IMR-90 (cell line): ENCODE measurements at places on chromosomes 7 and 10. TPM values are rescaled to one million over a fixed set of nuclear protein-coding genes. Genes with fewer than 3 reads are reported as not detected.

The PPP1R17 gene
- total RNA-seq = not detected in 2 replicates

The TAS2R41 gene
- total RNA-seq = not detected in 2 replicates

The AMPH gene
- total RNA-seq = 3.9 and 4.2 TPM in 2 replicates

The OR2A42 gene
- not detected in 2 replicates for total RNA-seq

The CLEC2L gene
- total RNA-seq = not detected in 2 replicates

The HACD1 gene
- total RNA-seq = 10.0 and 23.6 TPM in 2 replicates

The AS3MT gene
- total RNA-seq = 3.6 and 7.5 TPM in 2 replicates

The EPDR1 gene
- total RNA-seq = under 0.01 TPM in 1 of 2 replicates, not detected in the other

The METTL2B gene
- total RNA-seq = 34.2 and 45.8 TPM in 2 replicates

The DRGX gene
- not detected in 2 replicates for total RNA-seq

The SH2D4B gene
- total RNA-seq = not detected in 2 replicates

The GIMAP8 gene
- total RNA-seq = not detected in 2 replicates

The ANKRD2 gene
- total RNA-seq = 0.28 and 0.36 TPM in 2 replicates

- H3K27ac ChIP-seq = no peak overlapping the region
- no peak overlapping the region for H3K4me3 ChIP-seq
- H3K27me3 ChIP-seq = no peaks in the 10 kb centered on the region
- no peak for DNase-seq
- H3K36me3 ChIP-seq = no peaks in the 10 kb centered on the region
- H3K4me1 ChIP-seq = no peaks in the 10 kb centered on the region
Measured at GRCh38 chr10:116132780-116133399, 140.1 kb downstream of the GFRA1 start.

DNA sequence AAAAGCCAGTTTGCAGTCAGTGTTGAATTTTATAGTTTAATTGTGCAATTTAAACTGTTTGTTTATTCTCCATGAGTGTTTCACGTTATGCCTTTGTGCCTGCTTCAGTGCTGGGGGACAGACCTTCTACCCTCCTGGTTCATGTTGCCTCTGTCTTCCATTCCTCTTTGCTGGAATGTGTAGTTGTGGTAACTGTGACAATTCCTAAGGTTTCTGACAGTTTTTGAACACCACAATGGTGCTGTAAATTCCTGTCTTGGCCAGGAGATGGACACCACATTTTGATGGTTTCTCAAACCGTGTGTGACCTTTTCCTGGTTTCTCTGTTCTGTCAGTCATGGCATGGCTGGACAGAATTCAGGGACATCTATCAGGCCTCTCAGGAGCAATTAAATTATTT is 201.7 kb downstream of the BICC1 start:
- no peaks in the 10 kb centered on the region for H3K27me3 ChIP-seq
- peaks cover 3% of the 10 kb centered on the region; the same call in 1 of the 2 replicates for H3K36me3 ChIP-seq
- H3K4me1 ChIP-seq = peaks cover 5% of the 10 kb centered on the region
- no peak for DNase-seq
- no peak overlapping the region for H3K27ac ChIP-seq

GRCh38 chr7:47739301-47739875 is 157.5 kb upstream of the TNS3 start:
- no peak overlapping the region for H3K27ac ChIP-seq
- no peaks in the 10 kb centered on the region for H3K27me3 ChIP-seq
- no peak overlapping the region for H3K4me3 ChIP-seq
- peaks cover 13% of the 10 kb centered on the region for H3K4me1 ChIP-seq
- no peak for DNase-seq

GRCh38 chr7:79734181-79734580 is 280.7 kb upstream of the MAGI2 start:
- H3K4me1 ChIP-seq = no peaks in the 10 kb centered on the region
- no peaks in the 10 kb centered on the region for H3K36me3 ChIP-seq
- H3K27me3 ChIP-seq = no peaks in the 10 kb centered on the region
- H3K27ac ChIP-seq = no peak overlapping the region

GRCh38 chr10:59366290-59366689 is 3.9 kb upstream of the FAM13C start:
- H3K4me3 ChIP-seq = no peak overlapping the region
- no peaks in the 10 kb centered on the region for H3K27me3 ChIP-seq
- H3K4me1 ChIP-seq = peaks cover 2% of the 10 kb centered on the region; the same call in 1 of the 2 replicates
- H3K36me3 ChIP-seq = no peaks in the 10 kb centered on the region
- no peak overlapping the region for H3K27ac ChIP-seq

- H3K4me1 ChIP-seq = peaks cover 2% of the 10 kb centered on the region
- H3K27me3 ChIP-seq = no peaks in the 10 kb centered on the region
- no peak overlapping the region for H3K4me3 ChIP-seq
- peak; percentile 28 for DNase-seq
Measured at GRCh38 chr7:54944179-54944578, 74.6 kb upstream of the EGFR start.

DNA sequence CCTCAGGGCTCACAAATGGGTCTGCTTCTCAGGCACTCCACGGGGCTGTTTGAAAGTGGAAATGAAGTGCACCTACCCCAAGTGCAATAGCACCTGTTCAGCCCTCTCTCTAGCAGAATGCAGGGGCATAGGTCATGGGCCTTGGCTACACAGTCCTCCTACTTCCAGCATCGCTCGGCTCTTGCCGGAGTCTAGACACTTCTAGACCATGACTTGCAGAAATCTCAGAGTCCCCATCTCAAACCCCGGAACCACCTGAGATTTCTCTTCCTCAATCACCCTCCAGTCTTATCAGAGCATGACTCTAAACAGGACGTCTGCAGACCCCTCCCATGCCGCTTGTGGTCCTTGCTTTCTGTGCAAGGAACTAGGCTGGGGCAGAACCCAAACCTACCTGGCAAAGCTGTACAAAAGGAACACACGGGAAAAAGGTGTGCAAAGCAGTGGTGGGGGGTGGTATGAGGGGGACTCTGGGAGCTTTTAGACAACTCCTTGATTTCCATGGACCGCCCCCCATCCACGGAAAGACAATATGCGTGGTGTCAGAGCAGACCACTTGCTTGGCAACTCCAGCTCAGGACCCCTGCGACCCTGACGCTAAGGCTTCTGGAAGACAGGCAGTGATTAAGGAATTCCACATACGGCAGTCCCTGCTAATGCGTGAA is 13.8 kb downstream of the TMEM273 start:
- H3K27ac ChIP-seq = no peak overlapping the region
- H3K36me3 ChIP-seq = no peaks in the 10 kb centered on the region
- H3K27me3 ChIP-seq = no peaks in the 10 kb centered on the region
- peaks cover 14% of the 10 kb centered on the region for H3K4me1 ChIP-seq
- DNase-seq = no peak
- H3K4me3 ChIP-seq = no peak overlapping the region

DNA sequence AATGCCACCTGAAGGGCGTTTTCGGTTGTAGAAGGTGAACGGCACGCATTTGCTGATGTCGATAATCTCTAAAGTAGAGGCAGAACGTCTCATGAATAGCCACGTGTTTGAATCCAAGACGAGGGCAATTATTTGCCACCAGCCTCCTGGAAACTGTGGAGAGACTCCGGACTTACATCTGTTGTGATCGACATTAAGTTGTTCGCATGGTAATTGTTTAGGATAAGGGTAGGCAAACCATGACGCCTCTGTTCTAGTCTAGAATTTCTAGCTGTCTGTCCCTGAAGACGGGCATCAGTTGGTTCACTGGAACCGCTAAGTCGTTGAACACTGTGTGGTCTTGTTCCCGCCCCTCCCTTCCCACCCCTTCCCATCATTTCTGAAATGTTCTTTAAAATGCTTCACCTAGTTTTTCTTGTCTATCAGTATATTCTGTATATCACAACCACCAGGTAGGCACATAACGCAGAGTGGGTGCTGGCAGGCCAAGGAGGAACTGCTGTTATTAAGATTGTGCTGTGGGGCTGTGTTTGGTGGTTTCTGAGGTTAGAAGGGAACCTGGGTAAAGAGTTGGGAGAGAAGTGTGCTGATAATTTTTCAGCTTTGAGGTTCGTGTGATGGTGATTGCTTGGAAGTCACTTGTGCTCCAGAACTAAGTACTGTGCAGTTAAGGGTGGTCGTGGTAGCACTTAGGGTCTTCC is 1.2 kb downstream of the UBE3C start:
- H3K27ac ChIP-seq = peak overlapping the region; percentile 55
- DNase-seq = peak; percentile 8
- H3K27me3 ChIP-seq = no peaks in the 10 kb centered on the region
- H3K4me1 ChIP-seq = peaks cover 11% of the 10 kb centered on the region

- H3K27me3 ChIP-seq = no peaks in the 10 kb centered on the region
- no peak overlapping the region for H3K4me3 ChIP-seq
- DNase-seq = no peak
- H3K36me3 ChIP-seq = no peaks in the 10 kb centered on the region
- no peaks in the 10 kb centered on the region for H3K4me1 ChIP-seq
- H3K27ac ChIP-seq = no peak overlapping the region
Measured at GRCh38 chr10:117107238-117107637, 30.8 kb downstream of the VAX1 start.

- peaks cover 8% of the 10 kb centered on the region for H3K4me1 ChIP-seq
- no peak overlapping the region for H3K4me3 ChIP-seq
- H3K27ac ChIP-seq = no peak overlapping the region
- H3K36me3 ChIP-seq = no peaks in the 10 kb centered on the region
Measured at GRCh38 chr10:31582365-31583052, 263.5 kb downstream of the ZEB1 start.

DNA sequence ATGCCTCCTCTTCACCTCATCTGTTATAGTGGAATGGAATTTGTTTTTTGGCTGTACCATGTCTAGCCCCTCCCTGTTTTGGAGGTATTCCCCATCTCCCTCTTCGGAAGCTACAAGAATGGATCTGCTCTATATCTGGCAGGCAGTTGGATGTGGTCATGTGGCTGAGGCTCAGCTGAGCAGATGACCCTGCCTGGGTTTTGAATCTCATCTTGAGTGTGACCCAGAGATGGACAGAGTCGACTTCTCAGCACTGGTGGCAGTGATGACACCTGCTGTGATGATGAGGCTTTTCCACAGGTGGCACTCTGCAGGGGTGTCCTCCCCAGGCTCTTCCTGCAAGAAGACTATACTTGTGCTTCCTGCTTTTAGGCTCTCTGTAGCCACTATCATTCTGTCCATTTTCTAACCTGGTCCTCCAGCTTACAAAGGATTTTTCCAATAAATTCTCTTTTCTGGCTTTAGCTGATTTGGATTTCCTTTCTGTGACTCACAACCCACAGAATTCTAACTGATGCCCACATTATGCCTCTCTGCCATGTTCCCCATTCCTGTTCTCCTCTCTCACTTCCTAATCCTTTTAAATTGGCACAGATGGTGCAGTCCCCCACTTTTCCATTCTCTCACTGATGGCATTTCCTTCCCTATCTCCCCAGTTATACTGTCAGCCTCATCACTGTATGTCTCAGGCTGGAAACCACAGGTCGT is 7.5 kb upstream of the ARHGAP22 start:
- H3K4me1 ChIP-seq = peaks cover 18% of the 10 kb centered on the region
- H3K27ac ChIP-seq = no peak overlapping the region
- no peaks in the 10 kb centered on the region for H3K27me3 ChIP-seq
- no peak overlapping the region for H3K4me3 ChIP-seq

GRCh38 chr10:132429281-132430230 is 32.6 kb downstream of the PWWP2B start:
- H3K27me3 ChIP-seq = no peaks in the 10 kb centered on the region
- no peak for DNase-seq
- no peak overlapping the region for H3K4me3 ChIP-seq
- H3K36me3 ChIP-seq = no peaks in the 10 kb centered on the region
- H3K27ac ChIP-seq = no peak overlapping the region
- H3K4me1 ChIP-seq = no peaks in the 10 kb centered on the region

DNA sequence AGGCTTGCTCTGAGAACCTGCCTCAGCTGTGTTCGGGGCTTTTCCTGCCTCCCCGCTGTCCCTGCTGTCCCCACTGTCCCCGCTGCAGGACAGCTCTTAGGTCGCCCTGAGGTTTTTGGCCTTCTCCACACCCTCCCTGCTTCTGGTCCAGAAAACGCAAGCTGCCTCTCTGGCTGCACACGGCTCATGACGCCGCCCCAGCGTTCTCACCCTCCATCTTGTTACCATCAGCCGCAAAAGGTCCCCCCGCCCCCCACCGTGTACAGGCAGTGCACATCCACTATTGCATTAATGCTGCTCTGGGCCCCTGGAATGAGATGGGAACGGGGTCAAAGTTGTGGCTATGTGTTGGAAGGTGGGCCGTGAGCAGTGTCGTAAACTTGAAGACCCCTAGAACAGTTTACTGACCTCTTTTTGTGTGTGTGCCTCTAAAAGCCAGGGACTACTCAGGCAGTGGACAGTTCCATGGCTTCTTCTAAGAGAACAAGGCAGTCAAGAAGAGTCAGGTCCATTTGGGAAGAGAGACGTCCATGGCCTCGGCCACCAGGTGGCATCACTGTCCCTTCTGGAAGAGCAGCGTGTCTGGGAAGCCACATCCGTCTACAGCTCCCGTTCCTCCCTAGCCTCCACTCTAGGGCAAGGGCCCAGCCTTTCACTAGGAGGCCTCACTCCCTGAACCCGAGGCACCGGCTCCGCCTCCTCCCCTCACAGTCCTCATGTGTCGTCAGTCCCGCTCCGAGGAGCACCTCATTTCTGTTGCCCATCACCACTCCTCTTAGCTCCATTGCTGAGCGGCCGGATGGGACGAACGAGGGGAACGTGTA is 38.5 kb upstream of the MKRN1 start:
- H3K4me1 ChIP-seq = 0 out of 2 replicates have a peak, but pooled peaks cover 2% of the 10 kb centered on the region
- peak; percentile 89 for DNase-seq
- H3K4me3 ChIP-seq = no peak overlapping the region
- no peaks in the 10 kb centered on the region for H3K27me3 ChIP-seq

DNA sequence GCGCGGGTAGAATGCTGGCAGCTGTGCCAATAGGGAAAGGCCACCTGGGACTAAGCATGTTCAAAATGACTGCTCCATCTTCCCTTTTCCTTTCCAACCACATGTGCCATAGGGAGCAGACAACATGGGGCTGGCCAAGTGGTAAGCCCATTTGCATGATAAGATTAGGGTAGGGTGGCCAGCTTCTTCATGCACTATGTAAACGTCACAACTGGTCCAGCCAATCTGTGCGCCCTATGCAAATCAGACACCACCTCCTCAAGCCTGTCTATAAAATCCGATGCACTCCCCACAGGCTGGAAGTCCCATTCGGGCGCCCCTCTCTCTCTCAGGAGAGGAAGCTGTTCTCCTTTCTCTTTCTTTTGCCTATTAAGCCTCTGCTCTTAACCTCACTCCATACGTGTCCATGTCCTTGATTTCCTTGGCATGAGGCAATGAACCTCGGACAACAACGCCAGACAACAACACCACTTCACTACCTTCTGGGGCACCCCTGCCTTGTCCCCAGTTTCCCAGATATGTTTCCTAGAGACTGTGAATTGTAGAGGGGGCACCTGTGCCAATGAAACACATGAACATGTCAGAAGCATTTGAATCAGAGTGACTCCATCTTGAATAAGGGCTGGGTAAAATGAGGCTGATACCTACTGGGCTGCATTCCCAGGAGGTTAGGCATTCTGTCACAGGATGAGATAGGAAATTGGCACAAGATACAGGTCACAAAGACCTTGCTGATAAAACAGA is 19.1 kb upstream of the EXOC6 start:
- no peak for DNase-seq
- H3K4me1 ChIP-seq = peaks cover 13% of the 10 kb centered on the region
- no peak overlapping the region for H3K4me3 ChIP-seq
- H3K27me3 ChIP-seq = no peaks in the 10 kb centered on the region

- no peaks in the 10 kb centered on the region for H3K27me3 ChIP-seq
- no peaks in the 10 kb centered on the region for H3K4me1 ChIP-seq
- H3K27ac ChIP-seq = no peak overlapping the region
- no peak for DNase-seq
Measured at GRCh38 chr10:52391927-52392602, 78.0 kb downstream of the DKK1 start.

GRCh38 chr7:603152-603951 is 83.7 kb upstream of the PDGFA start:
- no peaks in the 10 kb centered on the region for H3K36me3 ChIP-seq
- DNase-seq = no peak
- no peaks in the 10 kb centered on the region; the same call in 1 of the 2 replicates for H3K27me3 ChIP-seq
- H3K27ac ChIP-seq = no peak overlapping the region
- H3K4me1 ChIP-seq = 0 out of 2 replicates have a peak, but pooled peaks cover 3% of the 10 kb centered on the region

GRCh38 chr7:111855161-111855841 is 293.0 kb upstream of the IMMP2L start:
- H3K36me3 ChIP-seq = peaks cover 2% of the 10 kb centered on the region; the same call in 1 of the 2 replicates
- H3K27ac ChIP-seq = no peak overlapping the region
- no peaks in the 10 kb centered on the region for H3K27me3 ChIP-seq
